ENCODE measurements at places on chromosomes 11 and 22. TPM values are rescaled to one million over a fixed set of nuclear protein-coding genes. Genes with fewer than 3 reads are reported as not detected.

GRCh38 chr11:71491940-71492339 lies 35.1 kb upstream of the KRTAP5-7 start:
- no peak for DNase-seq

DNA sequence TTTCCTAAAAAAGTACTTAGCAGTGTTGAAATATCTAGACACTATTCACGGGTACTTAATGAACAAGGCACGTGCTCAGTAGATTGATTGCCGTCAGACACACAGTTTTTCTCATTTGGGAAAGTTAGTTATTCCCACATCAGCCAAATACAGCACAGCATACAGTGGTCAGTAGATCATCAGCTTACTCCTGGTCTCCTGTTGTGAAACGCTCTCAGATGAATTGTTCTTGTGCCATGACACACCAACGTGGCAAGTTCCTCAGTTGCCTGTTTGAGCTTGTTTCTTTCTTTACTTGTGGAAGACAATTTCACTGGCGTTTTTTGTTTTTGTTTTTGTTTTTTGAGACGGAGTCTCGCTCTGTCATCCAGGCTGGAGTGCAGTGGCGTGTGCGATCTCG lies 8.6 kb downstream of the TAB1 start:
- no peak for DNase-seq

DNA sequence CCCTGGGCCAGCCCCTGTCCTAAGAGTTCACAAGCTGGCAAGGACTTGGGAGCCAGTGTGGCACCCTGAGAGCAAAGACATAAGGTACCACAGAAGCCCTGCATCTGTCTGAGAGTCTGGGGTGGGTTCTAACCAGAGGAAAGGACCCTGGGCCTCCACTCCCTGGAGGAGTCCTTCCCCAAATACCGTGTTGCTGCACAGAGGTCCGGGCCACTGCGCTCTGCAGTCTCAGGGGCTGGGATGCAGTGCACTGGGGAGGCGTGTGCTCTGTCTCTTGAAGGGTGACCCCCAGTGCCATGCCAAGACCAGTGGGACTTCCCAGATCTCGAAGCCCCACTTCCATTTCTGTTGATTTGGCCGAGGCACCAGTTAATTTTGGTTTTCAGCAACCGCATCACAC lies 4.3 kb upstream of the SH3BP1 start:
- DNase-seq, result no peak

Gene PARVG
- total RNA-seq, result 3.5 TPM

DNA sequence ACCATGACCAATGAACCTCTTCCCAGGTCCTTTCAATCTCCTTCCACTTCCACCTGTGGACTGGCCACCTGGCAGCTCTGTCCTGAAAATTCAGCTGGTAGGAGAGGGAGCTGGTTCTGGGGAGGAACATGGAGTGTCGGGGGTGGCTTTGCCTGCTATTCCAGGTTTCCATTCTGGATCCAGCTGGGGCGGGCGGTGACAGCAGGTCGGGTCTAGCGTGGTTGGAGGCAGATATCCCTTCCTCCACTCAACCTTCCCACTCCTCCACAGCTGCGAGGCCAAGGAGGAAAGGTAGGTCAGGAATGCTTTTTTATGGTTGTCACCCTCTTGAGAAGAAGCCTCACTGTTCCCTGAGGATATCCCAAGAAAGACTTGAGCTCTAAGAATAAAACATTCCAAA lies 3.3 kb downstream of the NRGN start:
- DNase-seq, result no peak

Gene NCR3LG1
- total RNA-seq, result 0.56 TPM

GRCh38 chr11:47498149-47498548 lies 49.2 kb upstream of the RAPSN start:
- DNase-seq, result peak; percentile 20

DNA sequence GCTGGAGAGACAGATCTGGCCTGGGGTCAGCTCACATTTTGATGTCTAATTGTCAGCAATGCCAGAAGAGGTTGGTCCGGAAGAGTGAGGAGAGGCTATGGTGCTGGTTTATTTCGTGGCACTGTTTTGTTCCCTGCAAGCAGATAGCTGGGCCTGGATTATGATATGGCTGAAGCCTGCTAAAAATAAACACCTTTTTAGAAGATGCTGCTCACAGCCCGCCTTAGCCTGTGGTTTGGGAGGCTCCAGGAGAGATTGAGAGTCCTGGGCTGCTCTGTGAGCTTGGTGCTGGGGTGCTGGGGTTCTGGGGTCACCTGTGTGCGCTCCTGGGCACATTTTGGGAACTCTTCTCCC lies 29.6 kb upstream of the ALX4 start:
- no peak for DNase-seq
